GM20000 (cell line): ENCODE measurements at places on chromosomes 4 and X.

DNA sequence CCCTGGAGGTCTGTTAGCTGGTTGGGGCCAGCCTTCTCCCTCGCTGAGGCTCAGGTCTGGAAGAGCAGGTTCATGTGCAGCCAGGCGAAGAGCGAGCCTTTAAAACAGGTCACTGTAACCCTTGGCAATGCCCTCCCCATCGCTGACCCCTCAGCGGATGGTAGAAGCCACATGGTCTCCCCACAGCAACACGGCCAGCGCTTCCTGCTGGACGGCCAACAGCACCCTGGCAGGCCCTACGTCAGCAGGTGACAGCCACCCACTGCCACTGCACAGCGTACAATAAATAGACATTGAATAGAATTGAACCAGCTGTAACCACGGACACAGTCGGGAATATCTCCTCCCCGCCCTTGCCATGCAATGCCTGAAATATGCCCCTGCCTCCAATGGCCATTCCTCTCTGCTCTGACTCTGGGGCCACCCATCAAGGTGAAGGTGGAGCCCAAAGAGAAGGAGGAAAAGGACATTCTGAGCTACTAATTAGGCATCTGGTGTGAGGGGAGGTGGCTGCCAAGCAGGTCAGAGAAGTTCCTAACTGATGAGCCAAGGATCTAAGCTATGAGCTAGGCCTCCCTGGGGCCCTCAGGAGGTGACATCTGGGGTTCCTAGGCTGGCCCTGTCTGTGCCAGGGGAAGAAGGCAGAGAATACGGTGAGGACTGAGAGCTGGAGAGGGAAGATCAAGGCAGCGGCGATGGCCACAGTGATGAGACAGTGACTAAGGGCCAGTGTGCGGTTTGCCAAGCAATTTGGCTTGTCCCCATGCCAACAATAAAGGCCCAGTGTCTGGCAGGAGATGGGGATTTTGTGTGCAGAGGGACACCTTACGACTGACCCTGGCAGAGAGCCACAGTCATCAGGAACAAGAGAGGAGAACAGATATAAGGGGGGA lies 202.3 kb downstream of the BCOR start:
- DNase-seq = no peak

GRCh38 chr4:166460769-166461550 lies 587.9 kb downstream of the TLL1 start:
- DNase-seq = no peak

DNA sequence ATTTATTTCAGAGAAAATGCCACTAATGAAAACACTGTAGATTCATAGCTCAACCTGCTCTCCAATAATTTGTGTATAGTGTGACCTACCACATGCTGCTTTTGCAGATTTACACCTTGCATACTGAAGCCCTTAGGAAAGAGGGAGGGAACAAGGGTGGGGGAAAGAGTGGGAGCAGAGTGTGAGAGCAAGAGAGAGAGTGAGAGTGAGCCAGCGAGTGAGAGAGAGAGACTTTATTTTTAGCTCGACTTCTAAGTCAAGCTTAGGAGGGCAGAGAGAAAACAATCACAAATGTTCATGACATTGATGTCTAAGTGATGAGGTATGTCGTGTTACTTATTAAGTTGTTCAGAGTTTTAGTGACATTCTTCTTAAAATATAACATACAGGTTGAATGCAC lies 112.5 kb upstream of the HAND2 start:
- DNase-seq = no peak

DNA sequence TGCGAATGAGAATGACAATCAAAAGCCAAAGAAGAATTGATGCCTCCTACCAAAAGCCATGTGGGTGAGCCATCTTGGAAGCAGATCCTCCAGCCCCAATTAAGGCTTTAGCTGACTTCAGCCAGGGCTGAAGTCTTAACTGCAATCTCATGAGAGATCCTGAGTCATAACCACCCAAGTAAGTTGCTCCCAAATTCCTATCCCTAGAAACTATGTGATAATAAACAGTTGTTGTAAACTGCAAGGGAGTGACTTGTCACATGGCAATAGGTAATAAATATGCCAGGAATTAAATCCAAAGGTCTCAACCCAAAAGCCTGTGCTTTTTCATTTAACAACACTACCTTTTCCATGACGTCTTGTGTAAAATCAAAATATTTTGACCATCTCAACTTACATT lies 154.2 kb upstream of the TBL1X start:
- no peak for DNase-seq

GRCh38 chr4:184815046-184815877 lies 10.5 kb downstream of the ACSL1 start:
- peak; percentile 73 for DNase-seq

GRCh38 chr4:6538575-6538974 lies 36.4 kb upstream of the MAN2B2 start:
- DNase-seq = no peak

- DNase-seq = no peak
Observed at GRCh38 chr4:25351777-25352416, 25.2 kb upstream of the ANAPC4 start.

DNA sequence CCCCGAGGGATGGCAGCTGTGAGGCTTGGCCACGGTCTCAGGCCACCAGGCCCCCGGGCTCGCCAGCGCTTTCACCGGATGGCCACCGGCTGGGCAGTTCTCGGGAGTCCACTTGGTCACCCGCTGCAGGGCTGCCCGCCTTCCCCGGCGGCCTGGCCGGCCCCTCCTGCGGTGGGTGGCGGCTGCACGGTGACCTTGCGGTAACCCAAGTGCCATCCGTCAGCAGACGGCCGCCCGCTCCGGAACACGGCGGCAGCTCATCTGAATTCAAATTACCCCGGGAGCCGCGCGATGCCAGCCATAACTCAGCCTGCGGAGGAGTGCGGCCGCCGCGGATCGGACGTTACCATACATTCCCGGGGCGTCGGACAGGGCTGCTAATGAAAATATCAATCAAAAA lies 60.7 kb downstream of the FAM53A start:
- DNase-seq = no peak

GRCh38 chr4:171639540-171639939 lies 173.7 kb upstream of the GALNTL6 start:
- peak; percentile 46 for DNase-seq

GRCh38 chrX:52265713-52266112 lies 81.0 kb downstream of the MAGED4 start:
- DNase-seq = no peak

- DNase-seq = no peak
Observed at GRCh38 chrX:46750889-46751288, 8.0 kb downstream of the SLC9A7 start.

GRCh38 chrX:142711796-142712290 lies 313.9 kb upstream of the SPANXN4 start:
- DNase-seq = no peak

- DNase-seq = no peak
Observed at GRCh38 chrX:133888984-133889383, 96.4 kb downstream of the GPC3 start.

DNA sequence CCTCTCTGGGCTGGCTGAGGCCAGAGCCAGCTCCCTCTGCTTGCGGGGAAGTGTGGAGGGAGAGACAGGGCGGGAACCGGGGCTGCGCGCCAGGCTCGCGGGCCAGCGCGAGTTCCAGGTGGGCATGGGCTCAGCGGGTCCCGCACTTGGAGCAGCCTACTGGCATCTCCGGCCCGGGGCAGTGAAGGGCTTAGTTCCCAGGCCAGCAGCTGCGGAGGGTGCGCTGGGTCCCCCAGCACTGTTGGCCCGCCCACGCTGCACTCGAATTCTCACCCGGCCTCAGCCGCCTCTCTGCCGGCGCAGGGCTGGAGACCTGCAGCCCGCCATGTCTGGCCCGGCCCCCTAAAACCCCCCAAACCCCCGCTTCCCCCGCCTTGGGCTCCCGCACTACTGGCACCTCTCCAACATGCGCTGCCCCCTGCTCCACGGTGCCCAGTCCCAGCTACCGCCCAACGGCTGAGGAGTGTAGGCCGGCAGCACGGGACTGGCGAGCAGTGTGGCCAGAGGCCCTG lies 33.8 kb upstream of the FAT4 start:
- DNase-seq = no peak

GRCh38 chr4:121339307-121339706 lies 41.5 kb downstream of the QRFPR start:
- DNase-seq = no peak

DNA sequence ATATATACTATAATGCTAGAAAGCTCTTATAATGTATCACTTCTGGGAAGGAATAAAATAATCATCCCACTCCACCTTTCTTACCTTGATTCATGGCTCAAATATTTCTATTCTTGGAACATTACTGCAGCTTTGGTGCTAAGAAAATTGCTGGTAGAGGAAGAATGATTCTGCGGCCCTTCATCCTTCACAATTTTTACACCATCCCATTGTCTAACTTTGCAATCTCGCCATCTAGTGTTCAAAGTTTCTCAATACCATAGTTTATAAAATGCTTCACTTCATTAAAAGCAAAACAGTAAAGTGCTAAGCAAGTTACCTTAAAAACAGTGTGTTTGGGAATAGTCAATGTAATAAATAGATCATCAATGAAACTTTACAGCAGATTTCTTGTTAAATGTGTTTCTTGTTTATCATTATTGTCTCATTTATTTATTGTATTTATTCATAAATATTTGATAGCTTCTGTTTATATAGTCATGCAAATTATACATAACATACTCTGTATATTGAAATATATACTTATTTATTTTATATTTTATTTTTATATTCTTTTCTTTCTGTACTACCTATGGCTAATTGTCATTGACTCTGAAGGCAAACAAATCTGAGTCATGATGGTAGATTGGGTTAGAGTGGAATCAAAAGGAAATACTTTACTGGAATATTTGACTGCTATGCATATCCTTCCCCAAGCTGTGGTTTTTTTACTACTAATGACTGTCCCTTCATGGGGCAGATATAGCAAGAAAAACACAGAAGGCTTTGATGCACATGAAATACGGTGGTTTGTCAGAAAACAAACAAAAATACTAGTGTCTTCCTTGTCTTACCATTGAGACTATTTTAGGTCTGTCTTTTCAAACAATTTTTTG lies 390.7 kb downstream of the MAPK10 start:
- peak; percentile 25 for DNase-seq

DNA sequence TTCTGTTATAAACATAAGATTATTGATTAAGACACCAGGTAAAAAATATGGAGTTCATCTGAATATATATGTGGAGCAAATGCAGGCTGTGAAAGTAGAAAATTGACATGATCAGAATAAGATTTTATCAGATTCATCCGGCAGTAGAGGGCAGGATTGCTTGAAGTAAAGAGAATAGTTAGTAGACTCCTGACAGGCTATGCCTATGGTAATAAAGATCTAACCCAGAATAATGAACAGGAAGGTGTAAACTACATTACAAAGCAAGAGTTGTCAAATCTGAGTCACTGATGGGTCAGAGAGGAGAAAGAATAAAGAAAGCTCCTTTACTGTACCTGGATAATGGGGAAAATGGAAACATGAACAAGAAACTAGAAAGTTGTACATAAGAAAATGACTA lies 20.8 kb upstream of the TMEM184C start:
- DNase-seq = peak; percentile 25

- no peak for DNase-seq
Observed at GRCh38 chr4:80192937-80193336, 4.4 kb upstream of the PRDM8 start.

- DNase-seq = no peak
Observed at GRCh38 chr4:109183931-109184490, 118.4 kb downstream of the COL25A1 start.

DNA sequence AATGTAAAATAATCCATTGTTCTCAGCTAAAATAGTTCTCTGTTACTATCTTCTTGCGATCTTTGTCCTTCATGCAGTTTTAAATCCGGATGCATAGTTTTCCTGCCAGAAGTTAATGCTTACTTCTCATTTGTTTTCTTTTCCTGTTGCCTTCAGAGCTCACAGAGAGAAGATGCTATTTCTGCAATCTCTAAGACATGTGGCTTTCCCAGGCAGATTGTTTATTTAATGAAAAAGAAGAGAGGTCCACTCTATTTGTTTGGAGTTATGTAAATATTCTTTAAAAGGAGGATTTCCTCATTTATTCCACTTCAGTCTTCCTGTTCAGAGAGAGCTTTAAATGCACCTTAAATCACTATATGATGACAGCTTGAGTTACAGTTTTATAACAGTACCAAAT lies 39.3 kb upstream of the HPGD start:
- no peak for DNase-seq

GRCh38 chr4:177256950-177257349 lies 52.7 kb upstream of the NEIL3 start:
- DNase-seq = no peak

DNA sequence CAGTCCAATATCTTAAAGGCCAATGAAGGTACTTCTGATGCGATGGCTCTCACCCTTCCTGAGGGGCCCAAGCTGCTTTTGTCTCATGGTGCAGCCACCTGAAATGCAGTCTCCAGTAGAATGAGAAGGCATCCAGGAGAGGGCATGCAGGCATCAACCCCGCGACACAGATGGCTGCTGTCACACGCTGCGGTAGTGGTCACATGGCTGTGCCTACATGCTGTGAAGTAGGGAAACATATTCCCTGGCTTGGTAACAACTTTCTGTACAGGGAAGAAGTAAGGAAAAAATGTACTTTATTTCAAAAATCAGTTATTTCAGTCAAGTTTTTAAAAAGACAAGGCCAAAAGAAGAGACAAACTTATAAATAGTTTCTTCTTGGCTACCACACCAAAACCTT lies 139.9 kb downstream of the TRIML1 start:
- no peak for DNase-seq

DNA sequence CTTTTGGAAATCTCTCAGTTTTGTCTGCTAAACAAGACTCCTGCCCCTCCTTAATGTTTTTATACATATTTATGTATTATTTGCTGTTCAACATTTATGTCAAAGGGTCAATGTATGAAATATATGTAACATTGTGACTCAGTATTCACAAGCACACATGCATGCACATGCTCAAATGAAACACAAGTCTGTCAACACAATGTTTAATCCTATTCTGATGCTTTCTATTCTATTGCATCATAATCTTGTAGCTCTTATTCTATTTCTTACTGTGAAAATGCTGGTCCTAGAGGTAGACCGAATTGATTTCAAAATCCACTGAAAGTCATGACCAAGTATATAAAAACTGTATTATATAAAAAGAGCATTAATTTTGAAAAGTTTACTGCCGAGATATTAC lies 1463.3 kb downstream of the C4orf33 start:
- DNase-seq = no peak

DNA sequence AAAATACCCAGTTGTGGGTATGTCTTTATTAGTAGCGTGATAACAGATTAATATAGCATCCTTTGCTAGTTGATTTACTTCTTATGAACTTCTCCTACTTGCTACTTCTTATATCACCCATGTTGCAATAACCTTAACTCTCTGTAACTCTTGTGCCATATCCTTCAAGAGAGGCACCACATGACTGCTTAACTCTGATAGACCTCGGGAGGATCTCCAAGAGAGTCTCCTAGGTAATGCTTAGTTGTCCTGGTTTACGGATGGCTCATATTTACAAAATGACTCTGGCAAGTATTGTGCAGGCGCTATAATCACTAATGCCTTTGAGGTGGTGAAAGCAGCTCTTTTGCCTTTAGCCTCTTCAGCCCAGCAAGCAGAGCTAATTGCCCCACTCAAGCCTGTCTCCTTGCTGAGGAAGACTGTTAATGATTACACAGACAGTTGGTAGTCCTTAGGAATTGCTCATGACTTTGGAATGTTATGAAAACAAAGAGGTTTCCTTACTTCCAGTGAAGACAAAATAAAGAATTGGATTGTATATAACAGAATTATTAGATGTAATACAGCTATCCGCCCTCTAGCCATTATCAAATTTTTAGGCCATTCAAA lies 1305.8 kb downstream of the PCDH7 start:
- no peak for DNase-seq

GRCh38 chr4:138409670-138410069 lies 167.5 kb upstream of the SLC7A11 start:
- no peak for DNase-seq
